Frontal cortex (tissue), 4 donors: ENCODE measurements at places on chromosomes 2 and 18. TPM values are rescaled to one million over a fixed set of nuclear protein-coding genes. Genes with fewer than 3 reads are reported as not detected.

The ALPI gene
- total RNA-seq, result not detected

The AQP4 gene
- 57.9 TPM for total RNA-seq

The RNF144A gene
- 33.8 TPM for total RNA-seq

The LRRC30 gene
- total RNA-seq, result not detected
